Activated CD8-positive, alpha-beta memory T cell treated with anti-CD3 and anti-CD28 coated beads for 1 hour (primary cell): ENCODE measurements at places on chromosomes 7 and 10.

DNA sequence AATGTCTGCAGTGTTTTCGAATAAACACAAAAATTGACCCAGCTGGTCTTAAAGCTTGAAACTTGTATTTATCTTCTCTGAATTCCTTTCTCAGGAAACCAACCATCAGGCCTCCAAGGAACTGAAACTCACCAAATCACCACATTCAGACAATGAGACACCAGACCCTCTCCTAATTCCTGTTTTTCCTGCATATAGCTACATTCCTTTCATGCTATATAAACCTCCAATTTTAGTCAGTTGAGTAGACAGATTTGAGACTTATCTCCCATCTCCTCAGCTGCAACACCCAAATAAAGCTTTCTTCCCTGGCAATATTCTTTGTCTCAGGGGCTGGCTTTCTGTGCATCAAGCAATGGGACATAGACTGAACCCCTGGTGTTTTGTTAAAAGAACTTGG, 317.0 kb downstream of the CACNA2D1 start:
- DNase-seq = no peak

GRCh38 chr7:104469166-104469820, 140.9 kb downstream of the LHFPL3 start:
- DNase-seq = no peak

DNA sequence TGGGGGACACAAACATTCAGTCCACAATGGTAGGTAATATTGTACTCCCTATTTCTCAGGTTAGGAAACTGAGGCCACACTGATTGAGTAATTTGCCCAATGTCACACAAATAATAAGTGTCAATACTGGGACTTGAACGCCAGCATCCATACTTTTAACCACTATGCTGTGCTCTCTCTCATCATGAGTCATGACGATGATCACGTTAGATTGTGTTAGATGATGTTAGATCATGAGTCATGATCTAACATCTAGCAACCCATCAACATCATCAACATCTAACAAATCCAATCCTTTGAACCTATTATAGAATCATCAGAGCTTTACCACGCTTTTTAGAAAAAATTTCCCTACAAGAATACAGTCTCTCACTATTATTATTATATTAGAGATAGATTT, 28.1 kb upstream of the HERPUD2 start:
- DNase-seq = no peak

- DNase-seq = no peak
These were observed 41.0 kb downstream of the ZEB1 start for GRCh38 chr10:31359979-31360378.

DNA sequence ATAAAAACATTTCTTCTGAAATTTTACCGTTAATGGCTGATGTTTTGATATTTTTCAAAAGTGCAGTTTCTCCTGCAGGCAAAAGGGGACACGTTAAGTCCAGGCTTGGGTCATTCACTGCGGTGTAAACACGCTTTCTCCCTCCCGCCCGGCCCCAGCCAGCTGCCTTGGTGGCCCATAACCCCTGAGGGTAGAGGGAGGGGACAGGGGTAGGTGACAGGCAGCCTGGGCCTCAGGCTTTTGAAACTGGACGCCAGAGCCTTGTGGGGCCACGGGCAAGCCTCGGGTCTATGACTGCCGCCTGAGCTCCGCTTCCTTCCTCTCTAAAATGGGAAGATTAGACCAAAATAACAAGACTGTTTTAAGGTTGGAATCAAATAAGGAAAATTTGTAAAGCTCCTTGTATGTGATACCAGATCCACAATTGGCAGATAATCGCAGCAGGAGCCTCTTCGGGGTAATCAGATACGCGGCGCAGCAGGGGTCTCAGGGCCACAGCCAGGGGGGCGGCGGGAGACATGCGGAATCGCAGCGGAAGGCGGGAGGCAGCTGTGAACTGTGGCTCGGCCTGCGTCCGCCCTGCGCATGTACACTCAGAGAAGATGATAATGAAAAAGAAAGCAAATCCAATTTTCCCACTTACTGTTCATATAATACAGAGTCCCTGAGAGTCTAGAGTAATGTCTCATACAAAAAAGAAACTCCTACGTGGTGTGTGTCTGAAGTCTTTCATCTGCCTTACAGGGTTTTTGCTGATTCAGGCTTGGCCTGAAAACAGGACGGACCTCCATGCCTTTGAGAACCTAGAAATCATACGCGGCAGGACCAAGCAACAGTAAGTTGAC, 138.3 kb downstream of the EGFR start:
- DNase-seq = no peak

GRCh38 chr10:78491812-78492211, 458.1 kb downstream of the RPS24 start:
- DNase-seq = no peak

- DNase-seq = no peak
These were observed 117.8 kb upstream of the AKR1E2 start for GRCh38 chr10:4708123-4708759.

- DNase-seq = no peak
These were observed 105.5 kb upstream of the MKLN1 start for GRCh38 chr7:131222171-131222570.

GRCh38 chr10:18079665-18080295, 60.4 kb upstream of the CACNB2 start:
- DNase-seq = no peak

DNA sequence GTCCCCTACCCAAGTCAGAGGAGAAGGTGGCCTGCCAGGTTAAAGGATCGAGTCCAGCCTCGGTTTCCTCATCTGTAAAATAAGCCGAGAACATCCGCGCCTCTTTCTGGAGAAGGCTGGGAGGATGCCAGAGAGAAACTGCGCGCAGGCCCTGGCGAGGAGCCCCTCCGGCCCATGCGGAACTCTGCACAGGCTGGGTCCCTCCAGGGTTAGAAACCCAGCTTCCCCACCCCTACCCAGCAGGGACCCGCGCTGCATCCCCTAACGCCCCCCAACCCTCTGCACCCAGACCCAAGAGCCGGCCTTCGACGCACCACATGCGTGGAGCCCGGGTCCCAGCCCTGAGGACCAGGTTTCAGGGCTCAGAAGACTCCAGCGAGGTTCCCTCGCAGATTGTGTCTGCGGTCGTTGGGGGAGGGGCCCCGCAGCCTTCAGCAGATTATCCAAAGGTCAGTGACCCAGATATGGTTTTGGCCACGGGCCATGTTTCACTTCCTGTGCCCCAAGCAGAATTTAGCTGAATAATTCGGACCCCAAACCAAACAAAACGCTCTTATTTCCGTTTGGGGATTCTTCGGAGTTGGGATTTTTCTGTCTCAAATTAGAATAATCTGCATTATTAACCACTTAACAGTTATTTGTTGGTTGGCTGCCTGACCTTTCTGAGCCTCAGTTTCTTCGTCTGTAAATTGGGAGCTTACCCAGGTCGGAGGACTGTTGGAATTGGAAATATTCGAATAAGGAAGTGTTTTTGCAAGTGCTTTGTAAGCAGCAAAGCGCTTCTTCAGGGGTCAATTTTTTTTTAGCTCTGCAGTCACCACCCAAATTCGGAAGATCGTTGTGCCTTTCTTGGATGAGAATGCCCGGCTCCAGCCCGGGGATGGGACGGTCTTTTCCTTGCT, 167.7 kb downstream of the UBE2H start:
- no peak for DNase-seq

DNA sequence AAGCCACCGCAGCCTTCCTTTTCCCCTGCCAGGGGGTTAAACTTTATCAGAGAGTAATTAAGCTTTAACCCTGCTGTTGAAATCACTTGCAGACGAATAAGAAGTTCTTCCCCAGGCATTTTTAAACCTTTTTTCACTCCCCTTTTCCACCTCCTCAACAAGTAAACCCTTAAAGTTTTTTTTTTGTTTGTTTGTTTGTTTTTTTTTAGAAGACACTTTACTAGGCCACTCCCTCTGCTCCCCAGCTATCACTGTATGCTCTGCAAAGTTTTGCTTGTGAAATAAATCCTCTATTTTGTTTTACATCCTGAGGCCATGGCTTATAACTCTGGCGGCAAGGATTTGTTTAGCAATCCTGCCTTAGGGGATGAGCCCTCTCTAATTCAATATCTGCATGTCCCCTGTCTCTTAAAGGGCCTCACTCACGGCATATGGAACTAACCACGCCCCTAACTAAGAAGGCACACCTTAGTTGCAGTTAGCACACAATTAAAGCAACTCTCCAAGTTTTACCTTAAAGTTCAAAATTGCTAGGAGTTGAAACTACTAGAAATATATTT, 1354.7 kb upstream of the LRRTM3 start:
- DNase-seq = no peak

GRCh38 chr7:6495597-6496262, 48.0 kb upstream of the DAGLB start:
- DNase-seq = no peak

DNA sequence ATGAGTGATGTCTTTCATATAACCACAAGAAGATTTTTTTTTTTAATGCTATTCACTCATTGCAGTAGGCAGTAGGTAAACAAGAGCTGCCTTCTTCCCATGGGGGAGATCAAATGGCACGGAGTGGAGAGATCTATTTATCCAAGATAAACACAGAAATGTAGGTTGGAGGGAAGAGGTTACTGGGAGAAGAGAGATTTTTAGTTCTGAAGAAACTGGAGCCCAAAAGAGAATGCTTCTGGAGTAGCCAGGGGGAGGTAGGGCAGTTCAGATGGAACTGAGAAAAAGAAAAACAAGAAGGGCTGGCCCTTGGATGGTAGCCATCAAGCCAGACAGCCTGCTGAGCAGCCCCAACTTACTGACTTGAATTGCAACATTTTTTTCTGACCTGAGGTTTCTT, 270.1 kb upstream of the TPK1 start:
- DNase-seq = no peak

GRCh38 chr10:75497997-75498883, 66.8 kb downstream of the LRMDA start:
- no peak for DNase-seq

- DNase-seq = no peak
These were observed 30.5 kb upstream of the ZNF273 start for GRCh38 chr7:64872351-64873154.

DNA sequence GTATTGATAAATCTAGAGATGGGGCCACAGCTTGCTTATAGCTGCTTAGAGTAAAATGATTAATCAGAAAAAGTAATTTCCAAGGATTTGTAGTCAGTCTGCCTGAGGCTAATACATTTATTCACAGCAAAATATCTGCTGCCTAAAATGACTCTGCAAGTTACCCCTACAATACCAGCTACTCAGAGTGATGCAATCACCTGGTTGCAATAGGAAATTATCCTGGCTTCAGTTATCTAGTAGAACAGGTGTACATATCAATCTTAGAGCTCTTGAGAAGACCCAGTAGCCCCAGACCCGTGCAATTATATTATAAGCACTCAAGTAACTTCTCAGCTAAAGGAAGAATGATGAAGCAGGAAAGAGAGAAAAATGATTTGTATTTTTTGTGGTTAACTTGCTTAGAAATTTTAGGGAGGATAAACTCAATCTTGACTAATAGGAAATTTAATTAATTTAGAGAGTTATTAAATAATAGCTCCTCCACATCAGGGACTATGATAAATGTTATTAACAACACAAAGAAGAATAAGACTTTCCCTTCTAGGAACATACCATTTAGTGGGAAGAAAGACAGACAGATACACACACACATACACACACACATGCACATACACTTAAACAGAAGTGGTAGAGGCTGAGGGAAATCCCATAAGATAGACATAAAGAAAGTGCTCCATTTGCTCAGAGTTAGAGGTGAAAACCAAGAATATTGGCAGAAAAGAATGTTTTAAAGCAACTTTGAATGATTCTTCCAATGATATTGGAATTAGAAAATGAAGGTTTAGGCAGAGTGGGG, 140.4 kb upstream of the PRSS1 start:
- DNase-seq = no peak

GRCh38 chr10:19580691-19581090, 235.5 kb upstream of the PLXDC2 start:
- DNase-seq = no peak

GRCh38 chr10:38093816-38094157, 350 bp upstream of the ZNF37A start:
- no peak for DNase-seq

DNA sequence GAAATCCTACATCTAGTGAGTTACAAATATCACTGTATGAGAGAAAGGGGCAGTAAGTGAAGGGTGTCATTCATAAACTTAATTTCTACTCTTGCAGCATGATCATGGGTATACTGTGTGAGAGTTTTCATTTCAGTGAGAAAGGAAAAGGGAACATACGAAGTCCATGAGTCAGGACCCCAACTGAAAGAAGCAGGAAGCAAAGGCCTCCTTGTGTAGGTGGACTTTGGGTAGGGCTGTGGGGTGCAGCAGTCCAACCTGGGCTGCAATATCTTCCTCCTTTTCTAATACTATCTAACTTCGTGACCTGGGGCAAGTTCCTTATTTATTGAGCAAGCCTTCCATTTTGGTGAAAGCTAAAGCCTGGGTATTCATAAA, 248.2 kb upstream of the TCF7L2 start:
- no peak for DNase-seq

GRCh38 chr10:42996588-42996987, 80.3 kb upstream of the RET start:
- no peak for DNase-seq

GRCh38 chr7:100111914-100112313, 7.2 kb downstream of the TAF6 start:
- DNase-seq = no peak

- DNase-seq = no peak
These were observed 47.9 kb downstream of the MKI67 start for GRCh38 chr10:128078136-128078969.

DNA sequence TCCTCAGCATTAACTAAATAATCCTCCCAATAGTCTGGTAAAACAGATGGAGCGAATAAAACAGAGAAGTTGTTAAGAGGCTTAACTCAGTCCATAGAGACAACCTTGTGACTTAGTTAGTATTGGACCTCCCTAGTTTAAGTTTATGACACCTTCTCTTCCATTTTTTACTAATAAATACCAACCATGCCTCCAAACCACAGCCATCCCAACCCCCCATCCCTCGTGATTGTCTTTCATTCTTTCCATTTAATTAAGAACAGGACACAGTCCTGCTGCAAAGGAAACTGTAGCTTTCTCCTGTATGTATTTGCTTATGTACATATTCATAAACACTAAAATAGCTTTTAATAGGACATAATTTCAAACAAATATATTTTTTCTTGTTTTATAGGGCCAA, 238.2 kb downstream of the SEMA3D start:
- no peak for DNase-seq

DNA sequence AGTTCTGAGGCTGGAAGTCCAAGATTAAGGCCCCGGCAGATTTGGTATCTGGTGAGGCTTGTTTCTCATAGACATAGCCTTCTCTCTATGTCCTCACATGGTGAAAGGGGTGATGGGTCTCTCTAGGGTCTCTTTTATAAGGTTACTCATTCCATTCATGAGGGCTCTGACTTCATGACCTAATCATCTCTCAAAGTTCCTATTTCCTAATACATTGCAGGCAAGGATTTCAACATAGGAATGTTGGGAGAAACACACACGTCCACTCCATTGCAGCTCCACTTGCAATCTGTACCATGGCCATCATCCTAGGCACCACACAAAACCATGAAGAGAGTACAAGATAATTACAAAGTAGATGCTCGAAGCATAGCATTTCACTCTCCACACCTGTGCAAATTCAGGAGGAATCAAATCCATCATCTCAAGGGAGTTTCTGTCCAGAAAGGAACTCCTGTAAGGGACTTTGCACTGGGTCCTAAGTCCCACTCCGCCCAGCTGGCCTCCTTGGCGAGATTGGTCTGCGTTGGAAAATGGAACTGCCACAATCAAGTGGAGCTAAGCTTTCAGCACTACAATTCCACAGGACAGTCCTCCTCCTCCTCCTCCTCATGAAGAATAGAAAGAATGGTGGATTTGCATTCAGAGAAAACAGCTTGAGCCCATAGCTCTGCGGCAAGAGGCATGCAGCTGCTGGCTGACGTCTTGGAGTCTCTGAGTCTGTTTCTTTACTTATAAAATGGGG, 8.8 kb downstream of the DDC start:
- DNase-seq = no peak

GRCh38 chr7:105691082-105691679, 109.9 kb upstream of the EFCAB10 start:
- no peak for DNase-seq
